ENCODE measurements at places on chromosomes 2 and 18. TPM values are rescaled to one million over a fixed set of nuclear protein-coding genes. Genes with fewer than 3 reads are reported as not detected.

DNA sequence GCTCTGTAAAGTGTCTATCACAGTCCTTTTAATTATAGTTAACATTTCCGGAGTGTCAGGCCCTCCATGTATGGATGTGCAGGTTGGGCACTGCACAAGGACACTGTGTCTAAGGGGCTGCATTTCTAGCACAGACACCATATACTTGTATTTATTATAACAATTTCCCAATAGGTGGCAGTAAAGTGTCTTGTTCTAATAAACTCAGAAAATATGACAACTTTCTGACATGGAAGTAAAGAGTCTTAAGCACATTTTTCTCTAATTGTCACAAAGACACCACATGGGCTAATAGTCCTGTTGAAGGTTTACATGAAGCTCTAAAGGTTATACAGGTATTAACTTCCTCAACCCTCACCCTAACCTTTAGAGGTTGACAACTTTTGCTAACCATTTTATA lies 156.6 kb downstream of the DYSF start:
- H3K36me3 ChIP-seq, result no peaks in the 10 kb centered on the region
- DNase-seq, result no peak
- no peak overlapping the region for H3K4me3 ChIP-seq

DNA sequence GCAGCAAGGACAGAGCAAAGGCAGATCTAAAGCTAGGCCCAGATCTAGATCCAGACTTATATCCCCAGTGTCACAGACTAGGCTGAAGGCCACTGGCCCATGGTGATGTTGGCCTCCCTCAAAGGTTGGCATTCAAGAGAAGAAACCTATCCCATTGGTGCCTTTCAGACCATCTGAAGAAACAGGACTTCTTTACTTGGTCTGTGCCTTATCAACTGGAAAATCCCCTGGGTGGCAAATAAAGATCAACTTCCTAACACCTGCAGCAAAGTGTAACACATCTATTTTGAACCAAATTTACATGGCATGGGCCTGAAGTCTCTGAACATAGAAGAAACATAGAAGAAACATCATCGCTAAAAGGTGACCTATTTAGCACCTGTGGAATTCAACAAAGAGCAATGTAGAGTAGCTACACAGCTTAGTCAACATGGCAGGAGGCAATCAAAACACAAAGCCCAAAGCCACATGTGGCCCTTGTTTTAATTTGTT lies 35.8 kb downstream of the METTL4 start:
- peaks cover 28% of the 10 kb centered on the region for H3K4me1 ChIP-seq
- peak overlapping the region; percentile 68 for H3K4me3 ChIP-seq
- no peaks in the 10 kb centered on the region for H3K27me3 ChIP-seq

The SLC9A2 gene
- not detected for polyA plus RNA-seq

DNA sequence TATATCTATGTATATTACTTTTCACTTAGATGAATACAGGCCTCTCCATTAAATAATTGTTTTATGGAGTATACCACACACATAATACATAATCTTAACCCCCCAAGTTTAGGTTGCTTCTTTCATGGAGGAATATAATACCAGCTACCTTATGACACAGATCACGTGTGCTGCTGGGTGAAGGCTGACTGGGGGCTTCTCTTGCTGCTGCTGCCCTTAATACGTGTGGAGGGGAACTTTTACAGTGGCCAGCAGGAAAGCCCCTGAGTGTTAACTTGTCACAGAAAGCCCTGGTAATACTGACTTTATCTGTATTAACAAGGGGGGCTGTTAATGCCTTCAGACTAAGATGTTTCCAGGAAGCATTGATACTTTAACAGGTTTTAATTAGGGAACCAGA lies 63.1 kb downstream of the LAMA3 start:
- no peak overlapping the region for H3K27ac ChIP-seq
- no peaks in the 10 kb centered on the region for H3K27me3 ChIP-seq
- no peaks in the 10 kb centered on the region for H3K4me1 ChIP-seq
- no peaks in the 10 kb centered on the region for H3K36me3 ChIP-seq
- no peak for DNase-seq

GRCh38 chr2:43942881-43943280 lies 52.9 kb downstream of the LRPPRC start:
- no peak overlapping the region for H3K27ac ChIP-seq
- H3K36me3 ChIP-seq, result no peaks in the 10 kb centered on the region
- no peaks in the 10 kb centered on the region for H3K27me3 ChIP-seq
- no peak for DNase-seq

The NYAP2 gene
- polyA plus RNA-seq, result not detected

DNA sequence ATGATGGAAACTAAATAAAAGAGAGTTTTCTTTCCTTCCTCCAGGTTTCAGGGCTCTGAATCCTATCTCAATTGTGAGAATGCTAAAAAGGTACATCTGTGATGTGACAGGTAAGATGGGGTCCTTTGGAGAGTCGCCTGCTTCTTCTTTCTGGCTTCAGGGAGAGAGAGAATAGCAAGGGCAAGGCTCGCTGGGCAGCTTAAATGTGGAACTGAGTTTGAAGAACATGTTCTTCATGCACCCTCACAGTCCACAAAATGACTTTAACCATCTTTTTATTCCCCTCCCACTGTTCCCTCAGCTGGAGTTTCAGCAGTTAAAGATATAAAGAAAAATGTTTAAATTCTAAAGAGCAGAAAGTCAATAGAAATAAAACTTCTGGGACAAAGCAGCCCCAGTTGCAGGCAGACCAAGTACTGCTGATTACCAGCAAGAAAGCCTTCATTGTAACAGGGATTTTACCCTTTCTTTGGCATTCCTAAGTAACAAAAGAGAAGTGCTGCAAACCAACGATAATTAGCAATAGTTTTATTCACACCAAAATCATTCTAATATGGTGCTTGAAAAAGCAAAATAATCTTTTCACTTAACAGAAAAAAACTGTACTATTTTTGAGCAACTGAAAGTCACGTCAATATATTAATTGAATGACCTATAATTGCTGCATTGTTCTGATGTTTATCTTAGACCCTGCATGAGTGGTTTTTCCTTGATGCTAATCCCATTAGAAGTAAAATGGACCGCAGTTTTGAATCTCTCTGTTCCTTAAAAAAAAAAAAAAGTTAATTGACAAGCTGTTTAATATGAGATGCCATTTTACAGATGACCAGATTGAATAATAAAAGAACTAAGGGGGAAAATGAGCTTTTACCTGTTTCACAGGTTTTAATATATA lies 61.5 kb downstream of the LRP2 start:
- H3K4me3 ChIP-seq, result no peak overlapping the region
- no peaks in the 10 kb centered on the region for H3K27me3 ChIP-seq
- DNase-seq, result no peak
- no peak overlapping the region for H3K27ac ChIP-seq
- no peaks in the 10 kb centered on the region for H3K4me1 ChIP-seq

The ALK gene
- polyA plus RNA-seq, result not detected

GRCh38 chr2:10357193-10358169 lies 54.8 kb downstream of the HPCAL1 start:
- peaks cover 35% of the 10 kb centered on the region for H3K4me1 ChIP-seq
- no peak for DNase-seq
- no peaks in the 10 kb centered on the region for H3K27me3 ChIP-seq
- peak overlapping the region; percentile 30 for H3K27ac ChIP-seq
- no peak overlapping the region for H3K4me3 ChIP-seq
- H3K36me3 ChIP-seq, result peaks cover 19% of the 10 kb centered on the region

GRCh38 chr2:17713291-17713690 lies 40.3 kb downstream of the SMC6 start:
- H3K27ac ChIP-seq, result peak overlapping the region; percentile 17
- no peaks in the 10 kb centered on the region for H3K27me3 ChIP-seq
- H3K4me3 ChIP-seq, result no peak overlapping the region

The PCARE gene
- not detected for polyA plus RNA-seq

The CDK5R2 gene
- polyA plus RNA-seq, result not detected

DNA sequence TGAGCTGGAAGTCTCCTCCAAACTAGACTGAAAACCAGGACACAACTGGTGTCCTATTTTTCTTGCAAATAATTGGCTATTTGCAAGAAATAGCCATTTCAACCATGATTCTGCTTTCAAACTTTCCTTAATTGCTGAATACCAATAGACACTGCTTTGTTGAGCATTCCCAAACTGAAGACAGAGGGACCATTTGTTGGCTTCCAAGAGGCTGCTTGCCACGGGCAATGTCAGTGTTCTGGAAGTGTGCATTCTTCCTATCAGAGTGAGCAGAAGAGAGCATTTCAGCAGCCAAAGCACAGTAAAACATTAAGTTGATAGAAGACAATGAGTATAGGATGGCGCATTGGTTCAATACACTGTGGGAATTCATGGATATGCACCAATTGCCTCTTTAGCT lies 360.5 kb upstream of the RGPD4 start:
- no peak overlapping the region for H3K4me3 ChIP-seq
- H3K27me3 ChIP-seq, result no peaks in the 10 kb centered on the region
- no peaks in the 10 kb centered on the region for H3K36me3 ChIP-seq
- no peaks in the 10 kb centered on the region for H3K4me1 ChIP-seq
- no peak overlapping the region for H3K27ac ChIP-seq

DNA sequence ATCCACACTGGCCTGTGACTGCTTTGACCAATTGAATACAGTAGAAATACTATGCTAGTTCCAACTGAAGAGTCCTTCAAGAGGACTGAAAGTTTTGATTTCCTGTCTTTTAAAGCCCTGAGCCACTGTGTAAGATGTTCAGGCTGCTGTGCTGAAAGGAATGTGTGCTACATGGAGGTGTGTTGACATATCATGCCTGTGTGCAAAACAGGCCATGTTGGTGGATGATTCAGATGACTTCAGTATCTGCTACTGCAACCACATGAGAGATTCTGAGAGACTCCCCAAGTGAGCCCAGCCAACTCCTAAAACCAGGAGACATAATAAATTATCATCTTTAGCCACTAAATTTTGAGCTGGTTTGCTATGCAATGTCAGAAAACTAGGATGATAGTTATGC lies 662.9 kb downstream of the ZEB2 start:
- no peak overlapping the region for H3K27ac ChIP-seq
- no peaks in the 10 kb centered on the region for H3K27me3 ChIP-seq
- no peak overlapping the region for H3K4me3 ChIP-seq
- H3K36me3 ChIP-seq, result no peaks in the 10 kb centered on the region
- H3K4me1 ChIP-seq, result no peaks in the 10 kb centered on the region

- H3K36me3 ChIP-seq, result no peaks in the 10 kb centered on the region
- H3K27me3 ChIP-seq, result no peaks in the 10 kb centered on the region
- peaks cover 86% of the 10 kb centered on the region for H3K4me1 ChIP-seq
- H3K27ac ChIP-seq, result peak overlapping the region; percentile 26
- H3K4me3 ChIP-seq, result peak overlapping the region; percentile 42
- DNase-seq, result no peak
Observed at GRCh38 chr2:127347734-127348392, 39.9 kb downstream of the MAP3K2 start.

DNA sequence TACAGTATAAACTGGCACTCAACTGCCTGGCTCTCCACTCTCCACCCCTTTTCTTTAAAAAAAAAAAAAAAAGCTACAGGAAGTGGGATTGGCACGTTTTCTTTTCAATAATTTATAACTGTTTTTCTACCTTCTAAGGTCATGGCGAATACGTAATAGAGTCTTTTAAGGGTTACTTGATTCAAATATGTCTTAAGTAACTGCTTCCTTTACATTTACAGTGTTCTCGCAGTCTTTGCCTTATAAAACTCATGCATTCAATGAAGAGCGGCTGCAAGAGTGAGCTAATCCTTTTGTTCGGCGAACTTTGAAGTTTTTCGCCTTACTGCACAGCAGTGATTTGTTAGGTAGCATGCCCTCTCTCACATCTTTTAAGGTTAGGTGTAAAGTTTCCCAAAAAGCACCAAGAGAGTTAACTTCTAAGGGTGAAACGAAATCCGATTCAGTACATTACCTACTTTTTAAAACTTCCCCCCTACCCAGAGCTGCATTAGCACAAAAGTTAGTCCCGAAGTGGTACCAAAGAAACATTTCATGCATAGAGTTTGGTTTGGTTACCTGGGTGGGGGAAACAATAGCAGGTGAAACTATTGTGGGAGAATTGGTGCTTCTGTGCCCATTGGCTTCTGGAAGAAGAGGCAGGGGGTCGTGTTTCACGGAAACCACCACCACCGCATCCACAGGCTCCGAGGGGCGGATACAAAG lies 2.0 kb downstream of the KCTD1 start:
- DNase-seq, result no peak
- H3K27me3 ChIP-seq, result peaks cover 7% of the 10 kb centered on the region
- H3K27ac ChIP-seq, result no peak overlapping the region
- H3K4me3 ChIP-seq, result peak overlapping the region; percentile 81
- H3K36me3 ChIP-seq, result no peaks in the 10 kb centered on the region

The TSN gene
- polyA plus RNA-seq, result 88.1 TPM

DNA sequence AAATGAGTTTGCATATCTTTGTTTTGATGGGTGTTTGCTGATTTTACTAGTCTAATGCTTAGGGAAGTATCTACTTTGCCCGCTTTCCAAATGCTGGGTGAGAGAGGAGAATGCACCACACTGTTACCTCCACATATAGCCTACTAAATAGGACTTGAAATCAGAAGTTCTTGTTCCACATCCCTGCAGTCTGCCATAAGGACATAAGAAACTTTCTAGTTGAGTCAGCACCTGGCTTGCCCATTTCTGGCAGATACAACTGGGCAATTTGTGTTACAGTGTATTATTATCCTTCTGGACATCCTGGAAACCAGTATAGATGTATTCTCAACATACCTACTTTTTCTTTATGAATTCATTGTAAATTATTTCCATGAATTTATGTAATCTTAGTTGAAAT lies 29.5 kb downstream of the ANXA4 start:
- H3K36me3 ChIP-seq, result no peaks in the 10 kb centered on the region
- H3K4me1 ChIP-seq, result peaks cover 69% of the 10 kb centered on the region
- DNase-seq, result no peak

The FRZB gene
- not detected for polyA plus RNA-seq

DNA sequence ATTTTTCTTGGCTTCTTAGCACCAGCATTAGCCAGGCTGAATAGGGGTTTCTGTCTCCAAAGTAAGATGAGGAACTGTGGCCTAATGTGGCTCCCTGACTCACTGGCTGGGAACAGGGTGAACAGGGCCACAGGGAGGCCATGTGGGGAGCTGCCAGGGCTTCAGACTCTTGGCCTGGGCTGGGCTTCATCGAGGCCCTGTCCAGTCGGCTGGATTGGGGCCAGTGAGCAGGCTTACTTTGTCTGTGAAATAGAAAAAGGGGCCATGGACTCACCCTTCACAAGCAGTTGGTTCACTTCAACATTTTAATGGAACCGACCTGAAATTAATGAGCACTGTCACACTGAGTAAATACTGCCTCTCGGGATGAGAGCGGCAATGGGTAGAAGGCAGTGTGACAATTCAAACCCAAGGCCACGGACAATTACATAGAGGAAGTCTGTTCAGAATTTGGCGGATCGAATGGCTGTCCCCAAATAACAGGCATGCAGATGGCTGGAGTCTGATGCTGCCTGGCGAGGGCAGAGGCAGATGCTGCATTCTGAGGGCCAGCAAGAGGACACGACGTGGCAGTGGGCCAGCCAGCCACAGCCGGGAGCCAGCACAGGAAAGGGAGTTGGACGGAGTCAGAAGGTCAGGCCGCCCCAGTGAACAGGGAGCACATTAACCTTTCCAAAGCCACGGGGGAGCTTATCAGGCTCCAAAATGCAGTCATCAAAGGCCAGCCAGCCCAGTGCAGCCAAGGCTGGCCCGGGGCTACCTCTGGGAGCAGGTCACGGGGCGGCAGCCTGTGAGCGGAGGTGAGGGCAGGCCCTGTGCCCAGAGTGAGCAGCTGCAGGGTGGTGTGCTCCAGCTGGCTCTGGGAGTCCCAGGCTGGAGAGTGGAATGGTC lies 146.6 kb upstream of the REV1 start:
- peak overlapping the region; percentile 19 for H3K4me3 ChIP-seq
- H3K36me3 ChIP-seq, result peaks cover 14% of the 10 kb centered on the region
- H3K27ac ChIP-seq, result peak overlapping the region; percentile 93
- no peak for DNase-seq
- no peaks in the 10 kb centered on the region for H3K27me3 ChIP-seq
